Esophagus squamous epithelium (tissue), 5 donors: ENCODE measurements at places on chromosomes 3 and 15. TPM values are rescaled to one million over a fixed set of nuclear protein-coding genes. Genes with fewer than 3 reads are reported as not detected.

Gene ANKUB1
- total RNA-seq, result not detected

Gene FAM98B
- total RNA-seq, result 6.2 TPM

DNA sequence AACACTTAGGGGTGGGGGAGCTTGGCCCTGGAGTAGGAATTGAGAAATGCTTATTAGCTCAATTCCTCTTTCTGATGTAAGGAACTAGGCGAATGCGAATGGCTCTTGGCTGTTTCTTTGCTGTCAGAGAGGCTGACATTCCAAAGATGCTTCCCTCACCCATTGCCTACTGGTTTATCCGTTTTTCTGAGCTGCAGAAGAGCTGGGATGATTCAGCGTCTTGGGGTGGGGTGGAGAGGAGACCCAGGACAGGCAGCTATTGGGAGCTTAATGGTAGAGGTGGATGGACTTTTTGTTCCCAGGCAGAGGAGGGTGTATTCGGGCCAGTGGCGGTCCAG, 9.8 kb downstream of the PLEKHO2 start:
- H3K36me3 ChIP-seq, result peaks cover 18% of the 10 kb centered on the region
- peaks cover 100% of the 10 kb centered on the region for H3K4me1 ChIP-seq
- no peak overlapping the region for H3K4me3 ChIP-seq
- no peak for DNase-seq

DNA sequence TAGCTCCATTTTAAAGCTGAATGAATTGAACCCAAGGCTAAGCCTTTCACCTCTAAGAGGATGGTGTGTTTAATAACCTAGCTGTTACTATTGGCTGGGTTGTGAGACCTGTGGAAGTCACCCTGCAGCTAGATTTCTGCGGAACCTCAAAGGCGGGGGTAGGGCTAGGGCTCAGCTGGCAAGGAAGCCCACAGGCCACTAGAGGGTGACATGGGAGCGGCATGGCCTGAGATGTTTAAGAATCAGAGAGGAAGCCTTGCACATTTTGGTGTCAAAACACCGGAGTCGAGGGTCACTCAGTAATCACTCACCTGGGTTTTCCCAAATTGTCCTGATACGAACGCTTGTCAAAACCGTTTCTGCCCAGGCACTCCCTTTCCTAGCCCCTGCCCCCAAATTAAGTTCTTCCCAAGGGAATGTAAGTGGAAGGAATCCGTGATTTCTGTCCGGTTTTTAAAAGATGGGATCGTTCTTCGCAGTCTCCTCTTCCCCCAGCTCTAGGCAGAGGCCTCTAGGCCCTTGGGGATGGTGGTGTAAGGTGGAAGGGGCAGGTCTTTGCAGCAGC, 3.8 kb upstream of the ACAD9 start:
- DNase-seq, result no peak

GRCh38 chr3:146177519-146177918, 16.5 kb upstream of the PLOD2 start:
- H3K4me1 ChIP-seq, result no peaks in the 10 kb centered on the region
- no peaks in the 10 kb centered on the region for H3K27me3 ChIP-seq
- no peak overlapping the region for H3K4me3 ChIP-seq
- no peaks in the 10 kb centered on the region for H3K36me3 ChIP-seq
- peak overlapping the region; percentile 2 for H3K27ac ChIP-seq

DNA sequence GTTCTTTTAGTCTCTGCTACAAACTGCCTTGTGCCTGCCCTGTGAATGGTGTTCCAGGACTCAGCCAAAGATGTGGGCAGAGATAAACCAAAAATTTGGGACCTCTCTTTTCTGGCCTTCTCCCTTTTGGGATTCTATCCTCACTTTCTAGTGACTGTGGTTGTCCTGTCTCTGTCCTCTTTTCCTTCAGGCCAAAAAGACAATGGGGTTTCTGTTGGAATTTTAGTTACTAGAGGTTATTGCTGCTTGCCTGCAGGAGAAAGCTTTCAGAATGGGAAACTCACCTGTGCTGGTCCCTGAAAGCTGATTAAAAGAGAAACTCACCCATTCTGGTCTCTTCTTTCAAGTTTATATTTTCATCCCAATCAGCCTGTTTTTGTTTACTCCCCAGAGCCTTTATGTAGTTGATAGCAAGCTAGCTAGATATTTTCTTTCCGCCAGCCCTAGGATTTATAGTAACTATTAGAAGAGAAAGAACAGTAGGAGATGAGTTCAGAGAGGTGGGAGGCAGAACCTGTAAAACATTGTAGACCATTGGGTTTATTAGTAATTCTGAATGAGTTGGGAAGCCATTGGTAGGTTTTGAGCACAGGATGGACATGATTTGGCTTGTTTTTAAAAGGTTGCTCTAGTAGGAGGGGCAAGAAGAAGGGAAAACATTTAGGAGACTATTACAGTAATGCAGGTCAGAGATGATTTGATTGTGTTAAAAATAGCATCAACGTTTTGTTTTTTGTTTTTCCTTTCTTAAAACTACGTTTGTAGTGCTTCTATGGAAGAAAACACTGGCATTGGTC, 138.9 kb downstream of the TCF12 start:
- no peak overlapping the region for H3K4me3 ChIP-seq
- no peak overlapping the region for H3K27ac ChIP-seq
- DNase-seq, result no peak
- H3K4me1 ChIP-seq, result peaks cover 6% of the 10 kb centered on the region
- H3K27me3 ChIP-seq, result no peaks in the 10 kb centered on the region
- no peaks in the 10 kb centered on the region for H3K36me3 ChIP-seq

DNA sequence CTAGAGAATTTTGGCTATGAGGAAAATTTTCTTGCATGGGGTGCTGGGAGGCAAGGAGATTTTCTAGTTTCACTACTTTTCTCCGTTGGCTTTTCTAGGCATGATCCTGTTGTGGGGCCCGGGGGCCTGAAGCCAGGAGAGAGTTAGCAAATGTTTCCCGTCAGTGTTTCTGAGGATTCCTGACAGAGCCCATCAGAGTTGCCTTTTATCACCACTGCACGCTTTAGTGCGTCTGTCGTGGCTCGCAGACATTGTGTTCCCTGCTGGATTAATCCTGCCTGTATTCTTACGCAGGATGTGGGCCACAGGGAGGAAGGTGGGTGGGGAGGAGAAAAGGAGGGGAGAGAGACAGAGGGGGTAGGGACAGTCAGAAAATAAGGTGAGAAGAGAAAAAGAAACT, 18.1 kb upstream of the BOC start:
- no peaks in the 10 kb centered on the region for H3K27me3 ChIP-seq
- peaks cover 36% of the 10 kb centered on the region for H3K4me1 ChIP-seq
- no peak overlapping the region for H3K4me3 ChIP-seq
- peak overlapping the region; percentile 78 for H3K27ac ChIP-seq
- no peak for DNase-seq

GRCh38 chr3:16404349-16404895, 109.1 kb downstream of the RFTN1 start:
- no peak overlapping the region for H3K4me3 ChIP-seq
- H3K27me3 ChIP-seq, result no peaks in the 10 kb centered on the region
- H3K27ac ChIP-seq, result no peak overlapping the region
- no peaks in the 10 kb centered on the region for H3K36me3 ChIP-seq
- H3K4me1 ChIP-seq, result peaks cover 21% of the 10 kb centered on the region

DNA sequence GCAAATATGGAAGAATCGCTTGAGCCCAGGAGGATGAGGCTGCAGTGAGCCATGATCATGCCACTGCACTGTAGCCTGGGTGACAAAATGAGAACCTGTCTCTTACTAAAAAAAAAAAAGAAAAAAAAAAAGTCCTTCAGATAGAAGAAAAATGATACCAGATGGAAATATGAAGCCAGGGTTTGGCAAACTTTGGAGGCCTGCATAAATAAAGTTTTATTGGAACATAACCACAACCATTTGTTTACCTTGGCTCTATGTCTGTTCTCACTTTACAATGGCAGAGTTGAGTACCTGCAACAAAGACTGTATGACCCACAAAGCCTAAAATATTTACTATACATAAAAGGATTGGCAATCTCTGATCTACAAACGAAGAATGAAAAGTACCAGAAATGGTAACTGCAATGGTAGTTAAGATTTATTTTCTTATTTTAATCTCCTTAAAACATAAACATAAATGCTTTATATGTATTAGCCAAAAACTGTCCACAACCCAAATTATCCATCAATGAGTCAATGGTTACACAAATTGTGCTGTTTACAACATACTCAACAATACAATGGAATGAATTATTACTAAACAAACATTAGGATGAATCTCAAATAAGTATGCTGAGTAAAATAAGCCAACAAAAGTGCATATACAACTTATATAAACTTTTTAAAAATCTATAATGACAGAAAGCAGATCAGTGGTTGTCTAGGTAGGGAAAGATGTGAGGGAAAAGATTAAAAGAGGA, 41.8 kb downstream of the GOLGB1 start:
- no peaks in the 10 kb centered on the region for H3K36me3 ChIP-seq
- DNase-seq, result no peak
- no peak overlapping the region for H3K4me3 ChIP-seq

GRCh38 chr3:136070953-136071949, 105.7 kb downstream of the PPP2R3A start:
- no peak for DNase-seq
- peaks cover 15% of the 10 kb centered on the region for H3K4me1 ChIP-seq
- no peak overlapping the region for H3K27ac ChIP-seq
- H3K4me3 ChIP-seq, result no peak overlapping the region

DNA sequence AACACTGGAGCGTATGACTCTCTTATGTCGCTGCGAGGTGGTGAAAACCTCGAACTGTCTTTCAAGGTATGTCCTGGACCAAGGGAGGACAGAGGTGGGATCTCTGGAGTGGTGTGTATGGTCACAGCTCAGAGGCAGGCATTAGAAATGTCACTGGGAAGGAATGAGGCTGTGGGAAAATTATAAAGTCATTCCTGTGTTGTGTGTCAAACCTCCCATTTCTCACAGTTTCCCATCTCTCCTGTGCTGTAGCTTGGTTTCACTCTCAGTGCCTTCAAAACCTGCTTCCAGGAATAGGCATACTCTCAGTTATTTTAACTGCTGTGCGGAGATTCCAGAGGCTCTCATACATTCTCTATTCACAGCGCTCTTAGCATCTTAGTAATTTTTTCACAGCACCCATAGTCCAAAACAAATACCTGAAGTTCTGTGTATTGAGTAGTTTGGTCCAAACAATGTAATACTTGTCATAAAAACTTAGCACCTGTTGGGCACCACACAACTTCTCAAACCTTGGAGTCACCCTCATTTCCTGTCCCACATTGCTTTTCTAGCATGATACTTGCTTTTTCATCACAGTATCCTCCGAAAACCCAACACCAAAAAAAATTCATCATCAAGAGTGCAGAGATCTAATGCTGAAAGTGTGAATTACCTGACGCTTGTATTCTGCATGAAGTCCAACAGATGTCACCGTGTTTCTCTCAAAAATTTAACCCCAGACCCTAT, 36.9 kb downstream of the GALNT15 start:
- H3K27ac ChIP-seq, result no peak overlapping the region
- H3K27me3 ChIP-seq, result peaks cover 58% of the 10 kb centered on the region
- no peak overlapping the region for H3K4me3 ChIP-seq
- DNase-seq, result no peak

- H3K27me3 ChIP-seq, result no peaks in the 10 kb centered on the region
- DNase-seq, result no peak
- H3K4me3 ChIP-seq, result no peak overlapping the region
- H3K4me1 ChIP-seq, result no peaks in the 10 kb centered on the region
- no peaks in the 10 kb centered on the region for H3K36me3 ChIP-seq
These were observed 223.7 kb downstream of the MAGI1 start for GRCh38 chr3:65814845-65815578.

- no peak overlapping the region for H3K4me3 ChIP-seq
- no peaks in the 10 kb centered on the region for H3K36me3 ChIP-seq
- H3K4me1 ChIP-seq, result no peaks in the 10 kb centered on the region
- no peak overlapping the region for H3K27ac ChIP-seq
These were observed 11.5 kb downstream of the RABL3 start for GRCh38 chr3:120730576-120731542.
